ENCODE measurements at places on chromosomes 4 and X.
A peak's percentile ranks its signal among the peaks of the same experiment; 100 is the strongest.

- DNase-seq = no peak
These were observed 12.7 kb downstream of the TKTL1 start for GRCh38 chrX:154308108-154308946.

DNA sequence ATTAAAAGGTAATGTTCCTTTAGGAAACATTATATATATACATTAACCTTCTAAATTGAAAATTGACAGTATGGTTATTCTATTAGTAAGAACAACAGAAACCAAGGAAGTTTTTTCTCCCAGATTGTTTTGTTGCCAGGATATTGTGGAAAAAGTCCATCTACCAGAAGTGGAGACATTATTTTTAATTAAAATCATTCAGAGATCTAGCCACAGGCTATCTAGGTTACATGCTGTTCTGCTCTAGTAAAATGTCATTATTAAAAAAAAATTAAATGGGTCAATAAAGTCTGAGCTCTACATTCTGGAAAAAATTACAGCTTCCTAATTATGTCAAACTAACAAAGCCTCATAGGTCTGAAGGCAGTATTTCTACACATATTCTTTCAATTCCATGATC is 74.3 kb downstream of the NSG1 start:
- DNase-seq = no peak

DNA sequence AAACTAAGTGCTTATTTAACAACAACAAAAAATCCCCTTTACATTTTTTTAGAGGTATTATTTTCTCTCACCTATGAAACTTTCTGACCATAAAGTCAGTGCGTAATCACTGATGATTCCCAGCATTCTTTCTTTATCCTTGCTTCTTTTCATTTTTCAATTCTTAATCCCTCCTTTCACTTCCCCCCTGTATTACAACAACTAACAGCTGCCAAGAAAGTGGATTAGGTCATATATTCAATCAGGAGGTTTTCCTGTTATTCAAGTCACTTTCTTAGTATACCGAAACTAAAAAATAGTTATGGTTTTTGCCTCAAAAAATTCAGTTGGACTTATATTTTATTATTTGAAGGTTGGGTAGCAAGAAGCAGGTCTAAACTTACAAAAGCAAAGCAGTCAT is 2.1 kb upstream of the STAP1 start:
- no peak for DNase-seq

DNA sequence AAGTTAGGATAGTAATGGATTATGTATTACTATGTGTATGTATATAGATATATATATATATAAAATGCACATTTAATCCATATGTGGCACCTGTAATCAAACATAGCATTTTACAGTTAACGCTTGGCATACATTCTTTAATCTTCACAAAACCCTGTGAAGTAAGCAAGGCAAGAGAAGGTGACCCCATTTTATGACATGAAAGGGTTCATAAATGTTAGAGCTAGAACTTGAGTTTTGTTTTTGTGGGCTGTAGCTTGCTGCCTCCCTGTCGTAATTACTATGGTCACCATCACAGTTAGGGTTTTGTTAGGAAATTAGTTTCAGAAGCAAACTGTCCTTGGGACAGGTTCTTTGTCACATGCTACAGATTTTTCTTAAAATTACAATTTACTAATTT is 13.8 kb upstream of the CYP2U1 start:
- DNase-seq = no peak

DNA sequence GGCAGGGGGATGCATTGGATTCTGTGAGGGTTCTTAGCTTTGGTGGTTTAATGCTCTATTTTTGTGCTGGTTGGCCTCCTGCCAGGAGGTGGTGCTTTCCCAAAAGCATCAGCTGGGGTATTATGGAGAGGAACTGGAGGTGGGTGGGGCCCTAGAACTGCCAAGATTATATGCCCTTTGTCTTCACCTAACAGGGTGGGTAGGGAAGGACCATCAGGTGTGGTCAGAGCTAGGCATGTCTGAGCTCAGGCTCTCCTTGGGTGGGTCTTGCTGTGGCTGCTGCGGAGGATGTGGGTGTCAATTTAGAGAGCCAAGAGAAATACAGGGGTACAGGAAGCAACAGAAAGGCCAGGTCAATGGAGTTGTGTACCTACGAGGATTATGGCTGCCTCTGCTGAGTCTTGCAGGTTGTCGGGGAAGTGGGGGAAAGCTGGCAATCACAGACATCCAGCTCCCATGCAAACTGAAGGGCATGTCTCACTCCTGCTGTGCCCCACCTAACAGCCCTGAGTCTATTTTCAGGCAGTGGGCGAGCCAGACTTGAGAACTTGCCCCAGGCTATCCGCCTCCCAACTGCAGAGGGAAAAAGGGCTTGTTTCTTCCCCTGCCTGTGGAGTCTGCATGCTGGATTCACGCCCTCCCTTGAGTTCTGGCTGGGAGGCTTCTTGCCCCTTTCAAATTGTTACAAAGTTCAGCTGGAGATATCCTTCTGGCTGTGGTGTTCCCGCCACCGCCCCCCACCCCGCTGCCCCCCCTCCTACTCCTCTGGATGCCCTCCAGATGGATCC is 212.0 kb downstream of the COMMD8 start:
- DNase-seq = no peak

DNA sequence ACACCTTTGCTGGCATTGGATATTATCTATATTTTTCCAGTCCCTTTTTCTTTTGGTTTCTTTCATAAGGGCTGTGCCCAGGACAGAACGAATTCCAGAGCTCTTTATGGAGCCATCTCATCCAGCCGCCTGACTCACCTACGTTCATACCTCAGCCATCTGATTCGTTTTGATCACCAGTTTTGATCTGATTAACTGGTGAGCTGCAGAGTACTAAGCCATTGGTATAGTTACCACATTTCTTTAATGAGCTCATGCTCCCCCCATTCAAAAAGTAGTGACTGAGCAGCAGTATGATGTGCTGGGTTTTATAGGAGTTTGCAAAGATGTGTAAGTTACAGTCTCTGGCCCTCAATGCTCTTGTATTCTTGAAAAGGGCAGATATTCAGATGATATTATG is 43.0 kb upstream of the CDKN2AIP start:
- DNase-seq = no peak

DNA sequence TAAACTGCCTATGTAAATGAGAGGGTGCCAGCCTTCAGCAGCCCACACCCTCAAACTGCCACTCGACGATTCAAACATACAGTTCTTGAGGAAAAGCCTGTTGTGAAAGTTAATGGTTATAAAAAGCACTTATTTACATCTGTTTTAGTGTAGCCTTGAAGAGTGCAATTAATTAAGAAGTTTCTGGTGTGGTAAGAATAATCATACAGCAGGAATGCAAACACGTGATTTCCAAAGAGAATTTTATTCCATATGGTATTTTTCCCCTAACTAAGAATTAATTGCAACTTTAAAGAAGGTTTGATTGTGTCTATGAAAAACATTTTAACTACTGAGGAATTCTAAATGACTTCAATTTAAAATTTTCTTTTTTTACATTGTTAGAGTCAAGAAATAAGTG is 176.3 kb upstream of the PITX2 start:
- DNase-seq = no peak

DNA sequence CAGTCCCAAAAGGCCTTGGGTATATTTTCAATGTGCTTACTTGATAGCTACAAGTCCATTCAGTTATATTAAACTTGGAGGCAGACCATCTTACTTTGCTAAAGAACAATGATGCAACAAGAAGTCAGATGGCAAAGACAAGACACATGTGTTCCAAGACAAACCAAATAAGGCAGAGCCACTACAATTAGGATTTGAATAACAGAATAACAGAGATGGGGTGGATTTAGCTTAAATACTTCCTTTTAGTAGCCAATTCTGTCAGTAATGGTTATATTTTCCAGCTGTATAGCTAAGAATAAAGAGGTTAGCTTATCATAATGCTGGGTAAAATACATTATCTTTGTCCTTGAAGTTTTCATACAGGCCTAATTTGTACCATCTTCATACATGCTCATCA is 37.7 kb upstream of the FRAS1 start:
- no peak for DNase-seq

GRCh38 chrX:154714925-154715324 is 36.0 kb downstream of the GAB3 start:
- no peak for DNase-seq

- no peak for DNase-seq
These were observed 671.6 kb upstream of the SLIT2 start for GRCh38 chr4:19580095-19580494.

DNA sequence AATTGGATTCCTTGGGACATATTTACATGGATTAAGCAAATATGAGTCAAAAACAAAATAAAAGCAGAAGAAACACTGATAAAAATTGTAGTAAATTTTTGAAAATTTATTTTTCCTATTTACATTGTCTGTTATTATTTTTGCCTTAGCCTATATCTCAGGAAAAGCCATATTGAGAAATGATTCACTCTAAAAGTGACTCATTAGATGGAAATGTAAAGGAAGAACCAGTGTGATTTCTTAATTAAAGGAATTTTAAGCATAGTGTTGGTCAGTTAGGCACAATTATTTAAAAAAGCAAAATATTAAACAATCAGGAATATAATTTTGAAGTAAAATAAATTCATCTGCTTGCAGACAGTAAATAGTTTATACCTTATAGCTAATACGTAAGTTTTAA is 167.4 kb upstream of the NAP1L5 start:
- no peak for DNase-seq

- peak; percentile 81 for DNase-seq
These were observed 3.9 kb upstream of the SYN1 start for GRCh38 chrX:47623540-47624027.

- no peak for DNase-seq
These were observed 41.5 kb upstream of the BRS3 start for GRCh38 chrX:136446208-136446607.

DNA sequence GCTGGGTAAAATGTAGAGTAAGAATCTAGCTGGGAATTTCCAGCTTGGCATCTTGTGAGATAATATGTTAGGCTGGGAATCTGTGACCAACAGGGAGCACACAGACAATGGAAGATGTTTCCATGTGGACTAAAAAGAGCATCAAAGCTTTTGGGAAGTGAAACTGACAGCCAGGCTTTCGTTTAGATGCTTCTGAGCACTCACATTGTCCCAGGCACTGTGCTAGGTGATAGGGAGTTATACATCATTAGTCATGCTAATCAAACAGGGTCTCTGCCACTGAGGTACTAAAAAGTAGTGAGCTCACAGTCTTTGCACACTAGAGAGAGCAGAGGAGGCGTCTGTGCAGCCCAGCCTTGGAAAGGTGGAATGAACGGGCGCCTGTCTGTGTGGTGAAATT is 101.9 kb upstream of the SCOC start:
- DNase-seq = no peak

- DNase-seq = no peak
These were observed 175.3 kb downstream of the TSPAN5 start for GRCh38 chr4:98482847-98483806.

DNA sequence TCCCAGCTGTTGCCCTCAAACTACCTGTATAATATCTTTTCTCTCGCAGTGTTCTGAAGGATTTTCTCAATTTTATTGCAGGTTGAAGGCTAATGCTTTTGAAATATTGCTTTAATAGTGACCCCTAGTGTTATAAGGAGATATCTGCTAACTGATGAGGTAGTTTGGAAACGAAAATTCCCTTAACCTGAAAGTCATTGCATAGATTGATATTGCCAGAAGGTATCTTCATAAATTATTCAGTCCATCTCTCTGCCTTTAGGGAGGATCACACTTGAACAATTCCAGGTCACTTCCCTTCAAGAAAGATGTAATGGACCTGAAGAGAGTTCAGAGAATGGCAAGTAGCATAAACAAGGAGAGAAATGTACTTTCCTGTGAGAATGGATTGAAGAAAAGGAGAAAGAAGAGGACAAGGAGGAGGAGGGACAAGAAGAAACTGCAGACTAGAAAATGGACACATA is 44.1 kb downstream of the TIGD4 start:
- DNase-seq = no peak

- no peak for DNase-seq
These were observed 149.5 kb downstream of the PJA1 start for GRCh38 chrX:69015564-69016292.

Data from NCI-H2171 (cell line).